ENCODE measurements at places on chromosomes 6 and 20.

DNA sequence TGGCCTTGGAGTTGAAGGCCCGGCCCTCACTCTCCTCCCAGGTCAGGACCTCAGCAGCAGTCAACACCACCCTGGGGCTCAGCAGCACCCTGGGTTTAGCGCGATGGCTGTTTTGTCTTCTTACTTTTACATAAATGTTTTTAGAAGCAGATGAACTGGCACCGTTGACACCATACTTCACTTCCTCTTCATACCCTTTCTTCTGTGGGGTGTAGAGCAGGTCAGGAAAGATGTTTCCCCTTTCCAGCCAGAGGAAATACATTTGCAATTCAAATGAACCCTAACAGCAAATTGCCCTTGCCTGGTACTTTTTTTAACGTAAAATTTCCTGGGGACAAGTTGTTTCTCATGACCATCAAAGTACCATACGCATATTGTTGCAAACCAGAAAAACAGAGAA is 54.7 kb upstream of the SNX9 start:
- DNase-seq, result no peak
- no peak overlapping the region for H3K4me3 ChIP-seq

DNA sequence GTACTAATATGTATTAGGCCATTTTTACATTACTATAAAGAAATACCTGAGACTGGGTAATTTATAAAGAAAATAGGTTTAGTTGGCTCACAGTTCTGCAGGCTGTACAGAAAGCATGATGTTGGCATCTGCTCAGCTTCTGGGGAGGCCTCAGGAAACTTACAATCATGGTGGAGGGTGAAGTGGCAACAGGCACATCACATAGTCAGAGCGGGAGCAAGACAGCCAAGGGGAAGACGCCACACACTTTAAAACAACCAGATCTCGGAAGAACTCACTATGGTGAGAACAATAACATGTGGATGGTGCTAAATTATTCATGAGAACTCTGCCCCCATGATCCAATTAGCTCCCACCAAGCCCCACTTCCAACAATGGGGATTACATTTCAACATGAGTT is 41.3 kb upstream of the CEP162 start:
- no peak overlapping the region for H3K27ac ChIP-seq
- no peaks in the 10 kb centered on the region for H3K36me3 ChIP-seq
- H3K4me3 ChIP-seq, result no peak overlapping the region
- no peak for DNase-seq
- H3K4me1 ChIP-seq, result no peaks in the 10 kb centered on the region
- H3K27me3 ChIP-seq, result no peaks in the 10 kb centered on the region

DNA sequence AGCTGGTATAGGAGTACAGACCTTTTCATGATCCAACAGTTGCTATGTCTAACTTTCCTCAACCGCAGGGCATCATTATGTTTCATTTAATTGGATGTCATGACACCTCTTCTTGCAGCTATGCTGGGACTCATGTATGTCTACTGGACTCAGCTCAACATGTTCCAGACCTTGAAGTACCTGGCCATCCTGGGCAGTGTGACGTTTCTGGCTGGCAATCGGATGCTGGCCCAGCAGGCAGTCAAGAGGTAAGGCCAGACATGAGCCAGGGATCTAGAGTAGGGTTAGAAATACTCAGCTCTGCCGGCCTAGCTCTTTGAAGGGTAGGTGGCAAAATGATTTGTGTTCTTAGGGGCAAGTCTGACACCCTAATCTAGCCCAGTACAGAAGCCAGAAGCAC is 25.2 kb downstream of the GHRH start:
- peaks cover 68% of the 10 kb centered on the region for H3K36me3 ChIP-seq
- no peaks in the 10 kb centered on the region for H3K27me3 ChIP-seq
- H3K4me1 ChIP-seq, result peaks cover 3% of the 10 kb centered on the region
- H3K4me3 ChIP-seq, result no peak overlapping the region
- peak overlapping the region; percentile 25 for H3K27ac ChIP-seq

GRCh38 chr6:17630511-17631073 is 30.5 kb downstream of the FAM8A1 start:
- peak overlapping the region; percentile 60 for H3K27ac ChIP-seq
- H3K27me3 ChIP-seq, result no peaks in the 10 kb centered on the region
- peaks cover 25% of the 10 kb centered on the region for H3K4me1 ChIP-seq

- peaks cover 5% of the 10 kb centered on the region for H3K36me3 ChIP-seq
- no peak for DNase-seq
- peak overlapping the region; percentile 71 for H3K27ac ChIP-seq
- H3K27me3 ChIP-seq, result no peaks in the 10 kb centered on the region
Measured at GRCh38 chr20:56360133-56360907, 1.5 kb downstream of the FAM210B start.

- H3K36me3 ChIP-seq, result no peaks in the 10 kb centered on the region
- no peak overlapping the region for H3K4me3 ChIP-seq
- no peaks in the 10 kb centered on the region for H3K4me1 ChIP-seq
- no peak overlapping the region for H3K27ac ChIP-seq
- no peak for DNase-seq
Measured at GRCh38 chr6:113828984-113829695, 28.0 kb upstream of the MARCKS start.

DNA sequence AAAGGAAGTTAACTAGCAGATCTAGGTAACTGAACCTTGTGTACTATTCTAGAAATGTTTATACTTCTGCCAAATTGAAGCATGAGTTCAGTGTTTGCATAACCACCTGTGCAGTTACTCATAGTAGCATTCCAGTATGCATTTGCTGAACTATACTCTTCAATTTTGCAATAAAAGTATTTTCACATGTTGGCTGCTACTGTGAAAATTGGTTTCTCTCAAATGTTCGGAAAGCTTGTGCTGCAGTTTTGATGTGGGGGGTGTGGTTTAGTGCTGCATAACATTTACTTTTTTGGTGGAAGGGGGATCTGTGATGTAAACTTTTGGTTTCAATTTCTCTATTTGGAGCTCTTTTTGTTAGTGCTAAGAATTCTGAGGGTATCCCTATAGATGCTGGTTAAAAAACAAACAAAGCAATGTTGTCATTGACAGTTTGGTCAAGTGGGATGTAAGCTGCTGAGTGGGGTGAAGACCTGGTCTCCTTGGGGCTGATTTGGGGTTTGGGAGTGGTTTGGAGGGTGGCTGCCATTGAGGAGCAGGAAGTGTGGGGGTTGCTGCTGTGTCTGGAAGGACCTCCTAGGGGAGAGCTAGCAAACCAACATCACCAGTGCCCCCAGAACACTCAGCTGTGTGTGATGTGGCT is 87.8 kb downstream of the CARMIL1 start:
- no peak overlapping the region for H3K27ac ChIP-seq
- no peak for DNase-seq
- no peaks in the 10 kb centered on the region for H3K27me3 ChIP-seq
- no peaks in the 10 kb centered on the region for H3K36me3 ChIP-seq

- H3K36me3 ChIP-seq, result no peaks in the 10 kb centered on the region
- no peak overlapping the region for H3K4me3 ChIP-seq
- H3K27ac ChIP-seq, result no peak overlapping the region
- no peaks in the 10 kb centered on the region for H3K4me1 ChIP-seq
- no peaks in the 10 kb centered on the region for H3K27me3 ChIP-seq
Measured at GRCh38 chr6:70663881-70664466, 3.7 kb upstream of the SMAP1 start.

- H3K4me3 ChIP-seq, result no peak overlapping the region
- no peak overlapping the region for H3K27ac ChIP-seq
- H3K36me3 ChIP-seq, result no peaks in the 10 kb centered on the region
- H3K27me3 ChIP-seq, result no peaks in the 10 kb centered on the region
- DNase-seq, result no peak
Measured at GRCh38 chr6:1022719-1023118, 289.2 kb upstream of the FOXQ1 start.

DNA sequence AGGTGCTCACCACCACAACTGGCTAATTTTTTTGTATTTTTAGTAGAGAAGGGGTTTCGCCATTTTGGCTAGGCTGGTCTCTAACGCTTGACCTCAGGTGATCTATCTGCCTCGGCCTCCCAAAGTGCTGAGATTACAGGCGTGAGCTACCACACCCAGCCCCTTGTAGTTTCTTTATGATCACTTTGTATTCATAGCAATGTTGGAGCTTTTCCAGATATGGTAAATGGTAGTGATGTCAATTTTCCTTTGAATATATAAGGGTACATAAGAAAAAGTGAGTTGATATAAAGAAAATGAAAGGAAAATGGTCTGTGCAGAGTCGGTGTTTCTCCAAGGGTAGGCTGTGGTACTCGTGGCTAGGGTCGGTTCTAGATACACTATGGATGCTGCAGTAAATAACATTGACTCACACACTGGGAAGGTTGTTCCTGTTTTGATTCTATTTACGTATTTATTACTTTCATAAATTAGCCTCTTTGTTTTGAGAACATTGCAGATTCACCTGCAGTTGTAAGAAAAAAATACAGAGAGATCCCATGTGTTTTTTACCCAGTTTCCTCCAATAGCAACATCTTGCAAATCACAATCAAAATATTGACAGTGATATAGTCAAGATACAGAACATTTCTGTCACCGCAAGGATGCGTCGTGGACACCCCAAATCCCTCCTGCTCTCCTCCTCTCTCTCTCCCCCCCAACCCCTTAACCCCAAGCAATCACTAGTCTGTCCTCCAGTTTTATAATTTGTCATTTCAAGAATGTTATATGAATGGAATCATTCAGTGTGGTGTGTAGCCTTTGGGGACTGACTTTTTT is 2.5 kb downstream of the ZNF831 start:
- no peaks in the 10 kb centered on the region for H3K36me3 ChIP-seq
- no peaks in the 10 kb centered on the region for H3K4me1 ChIP-seq
- no peak overlapping the region for H3K27ac ChIP-seq
- no peak for DNase-seq

DNA sequence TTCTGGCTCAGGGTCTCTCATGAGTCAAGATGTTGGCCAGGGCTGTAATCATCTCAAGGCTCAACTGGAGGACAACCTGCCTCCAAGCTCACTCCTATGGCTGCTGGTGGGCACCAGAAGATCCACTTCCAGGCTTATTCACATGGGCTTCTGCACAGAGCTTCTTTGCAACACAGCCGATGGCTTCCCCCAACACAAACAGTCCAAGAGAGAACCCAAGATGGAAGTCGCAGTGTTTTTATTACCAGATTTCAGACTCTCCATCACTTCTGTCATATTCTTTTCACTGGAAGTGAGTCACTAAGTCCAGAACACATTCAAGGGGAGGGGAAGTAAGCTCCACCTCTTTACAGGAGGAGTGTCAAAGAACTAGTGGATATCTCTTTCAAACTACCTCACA is 75.5 kb downstream of the CD164 start:
- no peaks in the 10 kb centered on the region for H3K27me3 ChIP-seq
- no peaks in the 10 kb centered on the region for H3K36me3 ChIP-seq
- H3K4me1 ChIP-seq, result peaks cover 16% of the 10 kb centered on the region
- H3K27ac ChIP-seq, result no peak overlapping the region

DNA sequence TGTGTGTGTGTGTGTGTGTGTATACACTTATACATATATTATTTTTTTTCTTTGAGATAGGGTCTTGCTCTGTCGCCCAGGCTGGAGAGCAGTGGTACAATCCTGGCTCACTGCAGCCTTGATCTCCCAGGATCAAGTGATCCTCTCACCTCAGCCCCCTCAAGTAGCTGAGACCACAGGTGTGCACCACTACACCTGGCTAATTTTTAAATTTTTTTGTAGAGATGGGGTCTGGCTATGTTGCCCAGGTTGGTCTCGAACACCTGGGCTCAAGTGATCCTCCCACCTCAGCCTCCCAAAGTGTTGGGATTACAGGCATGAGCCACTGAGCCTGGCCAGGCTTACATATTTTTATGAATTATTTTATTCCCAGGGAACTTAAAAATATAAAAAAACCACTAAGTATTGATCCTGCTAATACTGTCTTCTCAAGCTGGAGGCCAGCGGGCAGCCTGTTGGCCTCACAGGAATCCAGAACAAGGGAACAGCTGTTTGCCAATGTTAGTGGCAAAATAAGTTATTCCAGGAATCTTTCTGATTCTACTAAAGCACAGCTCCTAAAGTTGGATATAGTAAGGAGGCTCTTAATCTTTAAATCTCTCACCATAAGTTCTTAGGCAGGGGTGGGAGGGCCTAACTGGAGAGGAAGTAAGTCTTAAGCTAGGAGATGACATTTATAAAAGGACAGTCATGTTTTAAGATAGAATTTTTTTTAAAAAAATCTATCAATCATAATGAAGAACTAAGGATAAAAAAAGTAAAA is 135.5 kb upstream of the NUP153 start:
- H3K4me3 ChIP-seq, result no peak overlapping the region
- peaks cover 5% of the 10 kb centered on the region for H3K4me1 ChIP-seq
- no peak overlapping the region for H3K27ac ChIP-seq
- no peak for DNase-seq

- H3K36me3 ChIP-seq, result no peaks in the 10 kb centered on the region
- H3K4me1 ChIP-seq, result no peaks in the 10 kb centered on the region
- DNase-seq, result peak; percentile 95
- H3K27ac ChIP-seq, result no peak overlapping the region
Measured at GRCh38 chr20:54257071-54257816, 49.4 kb downstream of the PFDN4 start.

DNA sequence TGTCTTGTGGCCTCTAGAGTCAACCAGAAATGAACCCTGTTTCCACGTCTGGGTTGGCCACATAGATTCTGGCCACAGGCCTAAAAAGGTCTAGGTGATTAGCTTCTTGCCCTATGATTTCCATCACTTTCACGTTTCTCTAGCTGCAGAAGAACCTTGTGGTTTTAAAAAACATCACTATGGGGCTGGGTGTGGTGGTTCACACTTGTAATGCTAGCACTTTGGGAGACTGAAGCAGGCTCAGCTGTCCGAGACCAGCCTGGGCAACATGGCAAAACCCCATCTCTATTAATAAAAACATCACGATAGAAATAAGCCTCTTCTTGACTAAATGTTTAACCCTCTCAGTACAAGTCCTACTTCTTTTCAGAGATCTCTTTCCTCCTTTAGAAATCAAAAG is 27.6 kb downstream of the POLR1C start:
- H3K4me3 ChIP-seq, result no peak overlapping the region
- H3K27me3 ChIP-seq, result no peaks in the 10 kb centered on the region
- peaks cover 56% of the 10 kb centered on the region for H3K36me3 ChIP-seq
- DNase-seq, result no peak
- H3K27ac ChIP-seq, result no peak overlapping the region

DNA sequence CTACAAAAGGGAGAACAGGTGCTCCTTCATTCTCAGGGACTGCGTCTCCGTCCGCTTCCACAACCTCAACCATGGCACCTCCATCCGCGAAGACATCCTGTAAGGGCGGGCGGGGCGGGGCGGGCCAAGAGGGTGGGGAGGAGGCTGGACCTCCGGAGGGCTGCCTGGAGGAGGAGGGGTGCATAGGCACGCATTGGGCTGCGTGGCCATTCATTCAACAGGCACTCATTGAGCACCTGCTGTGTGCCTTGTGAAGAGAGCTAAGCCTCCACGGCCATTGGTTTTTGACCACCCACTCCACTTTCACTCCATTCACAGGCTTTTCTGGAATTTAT is 435 bp downstream of the ZSWIM3 start:
- H3K27ac ChIP-seq, result peak overlapping the region; percentile 73
- H3K36me3 ChIP-seq, result no peaks in the 10 kb centered on the region
- H3K4me1 ChIP-seq, result peaks cover 12% of the 10 kb centered on the region

- DNase-seq, result no peak
- H3K4me3 ChIP-seq, result no peak overlapping the region
- H3K27me3 ChIP-seq, result no peaks in the 10 kb centered on the region
- H3K4me1 ChIP-seq, result no peaks in the 10 kb centered on the region
- H3K27ac ChIP-seq, result no peak overlapping the region
- H3K36me3 ChIP-seq, result no peaks in the 10 kb centered on the region
Measured at GRCh38 chr6:5894357-5894756, 112.4 kb downstream of the NRN1 start.

- no peaks in the 10 kb centered on the region for H3K27me3 ChIP-seq
- peaks cover 19% of the 10 kb centered on the region for H3K36me3 ChIP-seq
- no peak overlapping the region for H3K27ac ChIP-seq
- H3K4me1 ChIP-seq, result no peaks in the 10 kb centered on the region
- H3K4me3 ChIP-seq, result no peak overlapping the region
- no peak for DNase-seq
Measured at GRCh38 chr20:58707770-58708169, 15.2 kb downstream of the NPEPL1 start.
